Immature natural killer cell (primary cell): ENCODE measurements at places on chromosomes 7 and 10.

DNA sequence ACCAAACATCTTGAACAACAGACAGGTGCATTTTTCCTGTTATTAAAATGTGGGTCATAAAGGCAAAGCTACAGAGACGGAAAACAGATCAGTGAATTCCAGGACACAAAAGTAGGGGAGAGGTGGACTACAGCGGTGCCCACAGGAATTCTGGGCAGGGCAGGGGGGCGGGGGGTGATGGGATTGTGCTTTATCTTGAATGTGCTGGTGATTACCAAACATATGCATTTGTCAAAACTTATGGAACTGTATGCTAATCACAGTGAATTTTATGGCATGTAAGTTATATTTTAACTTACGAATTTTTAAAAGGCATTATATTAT lies 519.4 kb downstream of the CNTNAP2 start:
- no peak for DNase-seq

GRCh38 chr10:1669433-1669832 lies 67.9 kb downstream of the ADARB2 start:
- no peak for DNase-seq

- no peak for DNase-seq
Measured at GRCh38 chr10:17888189-17888588, 63.5 kb upstream of the SLC39A12 start.

- DNase-seq: no peak
Measured at GRCh38 chr7:73742338-73742752, 3.7 kb upstream of the ABHD11 start.

DNA sequence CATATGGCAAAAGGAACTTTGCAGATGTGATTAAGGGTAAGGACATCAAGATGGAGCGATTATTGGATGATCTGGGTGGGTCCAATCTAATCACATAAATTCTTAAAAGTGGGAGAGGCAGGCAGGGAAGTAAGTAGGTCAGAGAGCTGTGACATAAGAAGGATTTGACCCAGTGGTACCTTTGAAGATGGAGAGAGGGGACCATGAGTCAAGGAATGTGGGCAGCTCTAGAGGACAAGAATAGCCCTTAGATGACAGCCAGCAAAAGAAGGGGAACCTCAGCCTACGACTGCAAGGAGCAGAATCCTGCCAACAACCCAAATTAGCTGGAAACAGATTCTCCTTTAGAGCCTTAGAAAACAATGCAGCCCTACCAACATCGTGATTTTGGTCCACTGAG lies 34.5 kb downstream of the LAMB1 start:
- DNase-seq: no peak

DNA sequence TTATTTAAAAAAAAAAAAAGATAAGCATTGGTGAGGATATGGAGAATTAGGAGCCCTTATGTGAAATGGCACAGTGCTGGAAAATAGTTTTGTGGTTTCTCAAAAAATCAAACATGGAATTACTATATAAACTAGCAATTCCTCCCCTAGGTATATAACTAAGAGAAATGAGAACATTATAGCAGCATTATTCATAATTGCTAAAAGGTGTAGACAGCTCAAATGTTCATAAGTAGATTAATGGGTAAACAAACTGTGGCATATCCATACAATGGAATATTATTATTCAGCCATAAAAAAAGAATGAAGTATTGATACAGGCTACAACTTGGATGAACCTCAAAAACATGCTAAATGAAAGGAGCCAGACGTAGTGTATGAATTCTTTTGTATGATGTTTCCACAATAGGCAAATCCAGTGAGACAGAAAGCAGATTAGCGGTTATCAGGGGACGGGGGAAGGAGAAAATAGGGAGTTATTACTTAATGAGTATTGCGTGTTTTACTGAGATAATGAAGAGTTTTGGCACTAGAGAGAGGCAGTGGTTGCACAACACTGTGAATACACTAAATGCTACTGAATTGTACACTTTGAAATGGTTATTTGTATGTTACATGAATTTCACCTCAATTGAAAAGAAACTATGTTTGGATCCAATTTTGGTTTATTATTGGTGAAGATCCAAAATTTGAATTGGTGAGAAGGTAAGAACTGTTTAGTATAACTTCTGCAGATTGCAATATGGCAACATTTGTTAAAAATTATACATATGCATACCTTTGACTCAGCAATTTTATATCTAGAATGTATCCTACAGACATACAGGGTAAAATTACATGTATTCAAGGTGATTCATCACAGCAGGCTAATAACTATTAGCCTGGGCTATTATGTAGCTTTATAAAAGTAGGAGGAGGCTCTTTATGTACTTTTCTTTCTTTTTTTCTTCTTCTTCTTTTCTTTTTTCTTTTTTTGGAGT lies 69.7 kb downstream of the VCL start:
- DNase-seq: no peak
